CD8-positive, alpha-beta memory T cell (primary cell): ENCODE measurements at places on chromosomes 6 and 20.

- no peak for DNase-seq
- no peak overlapping the region for H3K4me3 ChIP-seq
- no peaks in the 10 kb centered on the region for H3K27me3 ChIP-seq
- H3K27ac ChIP-seq, result no peak overlapping the region
These were observed 66.5 kb downstream of the BANF2 start for GRCh38 chr20:17766226-17766625.

GRCh38 chr20:34524426-34524825, 8.2 kb downstream of the DYNLRB1 start:
- peaks cover 31% of the 10 kb centered on the region for H3K36me3 ChIP-seq
- H3K27me3 ChIP-seq, result no peaks in the 10 kb centered on the region
- no peak overlapping the region for H3K4me3 ChIP-seq

DNA sequence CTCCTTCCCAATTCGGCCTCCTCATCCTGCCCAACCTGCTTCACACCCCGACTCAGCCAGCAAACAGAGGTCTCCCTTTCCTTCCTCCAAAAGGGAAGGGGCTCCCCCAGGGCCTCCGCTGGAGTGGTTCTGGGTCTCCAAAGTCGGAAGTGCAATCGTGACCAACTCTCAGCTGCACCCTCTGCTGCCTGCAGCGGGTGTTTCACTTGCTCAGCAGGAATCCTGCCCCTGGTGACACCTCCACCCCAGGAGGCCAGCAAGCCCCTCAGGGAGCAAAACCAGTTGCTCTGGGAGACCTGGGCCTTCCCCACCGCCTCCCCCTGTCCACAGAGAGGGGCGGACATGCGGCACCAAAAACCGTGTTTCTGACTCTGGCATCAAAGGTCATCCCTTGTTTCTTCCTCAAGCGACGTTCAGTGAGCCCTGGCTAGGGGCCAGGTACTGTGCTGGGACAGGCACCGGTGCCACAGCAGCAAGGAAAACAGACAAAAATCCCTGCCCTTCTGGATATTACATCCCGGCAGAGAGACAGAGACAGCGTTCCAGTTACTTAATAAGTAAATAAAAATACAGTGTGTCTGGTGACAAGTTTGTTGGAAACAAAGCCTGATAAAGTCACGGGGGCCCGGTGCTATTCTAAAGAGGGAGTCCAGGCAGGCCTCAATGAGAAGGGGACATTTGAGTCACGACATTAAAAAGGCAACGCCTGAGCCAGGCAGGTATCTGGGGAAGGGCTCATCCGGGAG, 219.0 kb downstream of the BMP7 start:
- H3K36me3 ChIP-seq, result no peaks in the 10 kb centered on the region
- H3K4me3 ChIP-seq, result no peak overlapping the region
- H3K27ac ChIP-seq, result no peak overlapping the region
- H3K4me1 ChIP-seq, result no peaks in the 10 kb centered on the region

DNA sequence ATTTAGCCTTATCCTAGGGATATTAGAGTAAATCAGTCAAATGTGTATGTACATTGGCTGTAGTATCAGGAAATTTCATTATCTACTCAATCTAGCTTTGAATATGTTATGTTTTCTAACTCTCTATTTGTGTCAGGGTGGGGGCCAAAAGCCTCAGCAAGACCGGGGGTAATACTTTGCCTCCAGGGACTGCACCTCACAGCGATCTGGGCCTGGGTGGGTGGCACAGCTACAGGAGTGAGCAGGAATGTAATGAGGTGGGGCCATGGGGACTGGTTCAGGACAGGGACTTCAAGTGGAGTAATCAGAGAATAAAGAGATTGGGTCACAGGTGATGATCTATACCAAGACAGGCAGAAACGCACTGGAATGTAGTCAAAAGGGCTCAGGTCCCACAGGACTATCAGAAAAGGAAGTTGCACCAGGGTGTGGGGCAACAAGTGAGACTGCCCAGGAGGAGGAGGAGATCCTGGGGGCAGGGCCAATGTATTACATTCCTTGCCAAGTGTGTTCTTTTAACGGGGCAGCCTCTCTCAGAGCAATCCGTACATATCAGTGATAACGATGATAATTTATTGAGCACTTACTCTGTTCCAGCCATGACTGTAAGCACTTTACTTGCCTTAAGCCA, 54.0 kb downstream of the PIGU start:
- H3K27me3 ChIP-seq, result no peaks in the 10 kb centered on the region
- no peak overlapping the region for H3K27ac ChIP-seq
- peaks cover 15% of the 10 kb centered on the region for H3K36me3 ChIP-seq
- no peaks in the 10 kb centered on the region for H3K4me1 ChIP-seq

GRCh38 chr6:34276881-34277762, 28.3 kb upstream of the SMIM29 start:
- peak overlapping the region; percentile 2 for H3K27ac ChIP-seq
- H3K36me3 ChIP-seq, result no peaks in the 10 kb centered on the region
- no peaks in the 10 kb centered on the region for H3K4me1 ChIP-seq
- no peak for DNase-seq

DNA sequence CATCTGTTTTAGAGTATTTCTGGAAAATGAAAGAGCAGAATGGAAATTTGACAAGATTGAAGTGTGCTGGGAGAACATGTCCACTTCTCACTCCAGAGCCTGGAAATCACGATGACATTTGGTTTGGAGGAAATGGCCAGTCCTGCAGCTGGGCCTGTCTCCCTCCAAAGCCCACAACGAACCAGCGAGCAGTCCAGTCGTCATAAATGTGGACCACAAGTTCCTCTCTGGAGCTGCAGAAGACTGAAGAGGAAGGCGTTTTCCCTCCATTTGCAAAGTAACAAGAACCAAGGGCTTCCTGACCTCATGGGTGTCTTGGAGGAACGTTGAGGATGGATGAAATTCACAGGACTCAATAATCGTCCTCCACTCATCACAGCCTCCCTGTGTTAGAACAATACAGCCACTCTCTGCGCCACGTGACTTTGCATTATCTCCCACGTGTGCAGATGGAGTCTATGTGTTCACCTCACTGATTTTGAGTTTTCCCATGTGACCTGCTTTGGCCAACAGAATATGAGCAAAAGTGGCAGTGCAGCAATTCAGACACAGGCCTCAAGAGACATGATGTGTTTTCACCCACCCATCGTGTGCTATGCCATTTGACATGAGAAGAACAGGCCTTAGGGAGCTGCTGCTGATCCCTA, 9.1 kb upstream of the SPATS1 start:
- H3K36me3 ChIP-seq, result no peaks in the 10 kb centered on the region
- H3K4me1 ChIP-seq, result no peaks in the 10 kb centered on the region

GRCh38 chr6:37027036-37027720, 21.7 kb downstream of the FGD2 start:
- DNase-seq, result no peak
- H3K4me3 ChIP-seq, result no peak overlapping the region
- H3K4me1 ChIP-seq, result peaks cover 15% of the 10 kb centered on the region
- H3K27me3 ChIP-seq, result no peaks in the 10 kb centered on the region
- H3K36me3 ChIP-seq, result no peaks in the 10 kb centered on the region
- H3K27ac ChIP-seq, result no peak overlapping the region

DNA sequence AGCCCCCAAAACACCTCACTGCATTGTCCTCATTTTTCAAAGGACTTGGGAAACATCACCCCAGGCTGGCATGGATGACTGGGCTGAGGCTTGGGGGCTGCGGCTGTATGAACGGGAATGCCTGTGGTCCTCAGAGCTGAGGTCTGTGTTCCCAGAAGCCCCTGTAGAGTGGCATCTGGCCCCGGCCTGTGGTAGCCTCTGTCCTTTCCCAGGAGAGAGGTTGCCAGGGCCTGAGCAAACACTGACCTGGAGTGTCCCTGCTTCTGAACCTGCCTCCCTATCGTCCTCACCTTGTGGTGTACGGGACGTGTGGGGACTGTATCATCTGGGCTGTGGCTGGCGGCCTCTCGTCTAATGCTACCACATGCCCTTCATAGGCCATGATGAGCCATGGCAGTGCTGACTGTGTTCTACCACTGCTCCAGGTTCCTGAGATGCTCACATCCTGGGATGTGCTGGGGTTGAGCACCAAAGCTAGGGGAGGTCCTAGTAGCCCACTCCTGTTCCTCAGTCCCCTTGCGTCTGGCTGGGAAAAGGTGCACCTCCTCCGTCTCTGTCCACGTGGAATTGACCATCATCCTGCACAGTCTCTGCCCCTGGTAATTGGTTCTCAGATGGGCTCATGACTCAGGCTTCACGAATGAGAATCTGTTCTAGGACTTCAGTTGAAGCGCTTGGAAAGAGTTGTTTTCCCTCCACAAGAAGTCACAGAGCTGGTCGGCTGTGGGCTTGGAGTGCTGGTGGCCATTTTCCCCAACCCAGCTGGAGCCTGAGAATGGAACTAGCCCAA, 27.6 kb downstream of the PHACTR3 start:
- no peak for DNase-seq
- no peaks in the 10 kb centered on the region for H3K4me1 ChIP-seq
- no peak overlapping the region for H3K4me3 ChIP-seq
- H3K36me3 ChIP-seq, result no peaks in the 10 kb centered on the region

GRCh38 chr20:24692446-24693200, 223.2 kb downstream of the SYNDIG1 start:
- H3K27ac ChIP-seq, result no peak overlapping the region
- DNase-seq, result no peak
